ENCODE measurements at places on chromosomes 3 and 15.
A peak's percentile ranks its signal among the peaks of the same experiment; 100 is the strongest.

- no peak for DNase-seq
These were observed 11.4 kb upstream of the ZNF592 start for GRCh38 chr15:84737005-84737404.

- no peak for DNase-seq
These were observed 109.6 kb upstream of the LMOD3 start for GRCh38 chr3:69231929-69232440.

GRCh38 chr15:50180091-50180490, 1.9 kb upstream of the SLC27A2 start:
- no peak for DNase-seq

GRCh38 chr15:91238644-91239425, 138.8 kb downstream of the SV2B start:
- DNase-seq, result no peak

- DNase-seq, result no peak
These were observed 226.8 kb upstream of the BHLHE40 start for GRCh38 chr3:4752201-4753072.

DNA sequence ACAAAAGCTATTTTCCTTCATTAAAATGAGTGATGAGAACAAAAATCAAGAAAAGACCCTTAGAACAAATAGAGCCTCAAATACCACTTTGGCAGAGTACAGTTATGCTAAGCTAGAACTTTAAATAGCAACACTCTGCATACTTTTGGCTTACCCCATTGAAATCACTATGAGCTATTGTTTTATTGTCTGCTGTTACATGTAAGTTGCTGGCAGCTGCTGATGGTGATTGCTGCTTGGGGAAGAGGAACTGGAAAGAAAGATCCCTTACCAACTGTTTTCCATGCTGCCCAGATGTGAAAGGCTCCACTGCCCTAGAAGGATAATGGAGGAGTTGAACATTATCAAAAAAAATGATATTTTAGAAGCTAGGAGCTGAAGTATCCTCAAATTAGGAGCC, 135.4 kb downstream of the SYNPR start:
- DNase-seq, result no peak

GRCh38 chr3:193574488-193575070, 18.4 kb upstream of the OPA1 start:
- DNase-seq, result no peak

- no peak for DNase-seq
These were observed 43.2 kb upstream of the INSYN1 start for GRCh38 chr15:73796331-73796831.

GRCh38 chr3:98068824-98069223, 18.1 kb upstream of the OR5AC2 start:
- no peak for DNase-seq

DNA sequence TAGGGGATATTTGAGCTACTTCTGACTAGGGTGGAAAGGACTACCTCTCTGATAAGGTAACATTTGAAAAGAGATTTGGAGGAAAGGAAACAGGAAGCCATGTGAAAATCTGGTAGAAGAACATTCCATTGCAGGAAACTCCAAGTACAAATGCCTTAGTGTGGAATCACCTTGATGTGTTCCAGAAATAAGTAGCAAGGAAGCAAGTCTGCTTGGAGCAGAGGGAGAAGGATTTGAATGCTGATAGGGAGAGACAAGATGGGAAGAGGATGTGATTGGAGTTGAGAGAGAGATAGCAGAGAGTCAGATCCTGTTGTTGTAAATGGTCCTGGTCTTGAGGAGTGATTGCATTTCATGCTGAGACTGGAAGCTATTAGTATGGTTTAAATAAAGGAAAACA, 335.1 kb upstream of the DCBLD2 start:
- DNase-seq, result peak; percentile 11

DNA sequence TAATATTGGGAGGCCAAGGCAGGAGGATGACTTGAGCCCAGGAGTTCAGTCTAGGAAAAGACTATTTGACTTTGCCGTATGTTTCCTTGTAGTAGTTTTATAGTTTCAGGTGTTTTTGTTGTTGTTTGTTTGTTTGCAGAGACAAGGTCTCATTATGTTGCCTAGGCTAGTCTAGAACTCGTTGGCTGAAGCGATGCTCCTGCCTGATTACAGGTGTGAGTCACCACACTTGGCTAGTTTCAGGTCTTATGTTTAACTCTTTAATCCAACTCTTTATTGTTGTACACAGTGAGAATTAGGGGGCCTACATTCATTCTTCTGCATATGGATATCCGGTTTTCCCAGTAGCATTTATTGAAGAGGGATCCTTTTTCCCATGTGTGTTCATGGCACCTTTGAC, 32.0 kb downstream of the FAIM start:
- no peak for DNase-seq

DNA sequence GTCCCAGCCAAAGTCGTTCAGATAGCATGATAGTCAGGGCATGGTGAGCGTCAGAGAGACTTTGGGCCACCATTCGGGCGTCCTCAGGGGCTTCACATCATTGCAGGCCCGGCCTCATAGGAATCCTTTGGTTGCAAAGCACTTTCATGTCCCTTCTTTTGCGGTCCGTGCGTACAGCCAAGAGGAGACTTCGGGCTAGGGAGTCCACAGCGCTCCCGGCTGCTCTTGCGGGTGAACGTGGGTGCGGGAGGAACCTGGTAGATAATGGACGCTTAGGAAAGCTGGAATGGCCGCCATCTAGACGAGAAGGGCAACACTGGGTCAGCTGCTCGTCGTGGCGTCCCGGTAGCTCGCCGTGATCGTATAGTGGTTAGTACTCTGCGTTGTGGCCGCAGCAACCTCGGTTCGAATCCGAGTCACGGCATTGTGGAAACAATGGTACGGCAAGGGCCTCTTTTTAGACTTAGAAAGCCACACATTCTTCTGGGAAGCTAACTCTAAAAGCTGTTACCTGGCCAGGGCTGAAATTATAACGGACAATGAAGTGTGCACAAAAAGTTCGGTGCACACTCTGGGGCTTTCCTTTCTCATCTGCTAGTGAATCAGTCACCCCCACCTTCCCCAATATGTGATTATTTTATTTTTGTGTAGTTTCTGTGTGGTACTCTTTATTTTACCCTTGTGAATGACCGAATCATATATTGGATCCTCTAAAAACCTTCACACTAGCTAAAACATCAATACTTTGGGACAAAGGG, 13.2 kb upstream of the SHF start:
- DNase-seq, result peak; percentile 66

GRCh38 chr3:30236011-30236410, 370.4 kb upstream of the TGFBR2 start:
- no peak for DNase-seq

DNA sequence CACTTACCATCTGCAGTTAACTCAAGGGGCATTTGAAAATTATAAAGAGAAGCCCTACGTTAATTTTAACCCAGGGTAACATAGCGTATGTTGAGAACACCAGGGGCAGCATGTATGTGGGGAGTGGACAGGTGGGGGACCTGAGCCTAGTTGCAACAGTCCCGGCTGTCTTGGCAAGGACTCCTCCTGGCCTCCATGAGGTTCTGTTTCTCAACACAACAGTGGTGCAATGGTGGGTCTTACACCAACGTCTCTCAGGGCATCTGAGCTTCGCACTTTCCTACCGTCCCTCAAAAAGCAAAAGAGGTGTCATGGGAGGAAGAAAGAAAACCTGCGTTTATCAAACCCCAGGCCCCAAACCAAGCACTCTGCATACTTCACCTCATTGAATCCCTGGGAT, 50.6 kb downstream of the MGLL start:
- no peak for DNase-seq

DNA sequence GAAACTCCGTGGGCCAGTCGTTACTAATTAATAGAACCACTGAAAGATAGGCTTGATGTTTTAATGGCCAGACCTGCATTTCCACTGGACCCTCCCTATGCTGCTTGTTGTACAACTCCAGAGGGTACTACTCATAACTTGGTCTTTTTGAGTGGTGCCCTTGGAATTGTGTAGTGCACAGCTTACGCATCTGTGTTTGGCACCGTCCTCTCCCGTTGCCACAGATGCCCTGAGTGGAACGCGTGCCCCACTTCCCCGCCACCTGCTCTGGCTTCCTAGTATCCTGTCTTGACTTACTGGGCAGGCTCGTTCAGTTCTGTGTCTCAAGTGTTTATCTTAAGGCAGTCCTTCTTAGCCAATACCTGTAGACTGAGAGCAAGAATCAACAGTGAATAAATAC, 78.7 kb downstream of the USP13 start:
- no peak for DNase-seq

GRCh38 chr3:18401300-18401961, 23.7 kb downstream of the SATB1 start:
- no peak for DNase-seq

DNA sequence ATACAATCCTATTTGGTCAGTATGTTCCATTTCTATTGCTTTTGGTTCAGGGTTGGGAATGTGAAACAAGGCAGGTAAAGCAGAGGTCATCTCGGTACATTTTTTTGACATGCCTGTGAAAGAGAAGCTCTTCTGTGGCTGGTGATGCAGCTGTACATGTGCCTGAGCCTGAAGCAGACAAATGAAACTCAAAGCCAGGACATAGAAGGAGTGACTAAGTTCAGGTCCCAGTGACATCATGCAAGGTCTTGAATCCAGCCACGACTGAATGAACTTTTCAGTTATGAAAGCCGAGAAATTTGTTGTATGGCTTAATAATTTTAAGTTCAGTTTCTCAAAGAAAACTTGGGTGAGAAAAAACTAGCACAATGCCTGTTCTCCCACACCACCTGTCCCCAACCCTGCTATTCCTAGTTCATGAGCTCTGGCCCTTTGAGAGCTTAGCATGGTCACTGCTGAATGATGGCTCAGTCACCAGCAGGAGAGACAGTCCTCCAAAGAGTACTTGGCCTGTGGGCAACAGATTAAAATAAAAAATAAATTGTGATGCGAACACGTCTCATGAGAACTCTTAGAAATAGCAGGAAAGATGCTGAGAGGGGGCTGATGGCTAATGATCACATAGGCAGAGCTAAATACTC, 600.2 kb upstream of the GRM7 start:
- no peak for DNase-seq

DNA sequence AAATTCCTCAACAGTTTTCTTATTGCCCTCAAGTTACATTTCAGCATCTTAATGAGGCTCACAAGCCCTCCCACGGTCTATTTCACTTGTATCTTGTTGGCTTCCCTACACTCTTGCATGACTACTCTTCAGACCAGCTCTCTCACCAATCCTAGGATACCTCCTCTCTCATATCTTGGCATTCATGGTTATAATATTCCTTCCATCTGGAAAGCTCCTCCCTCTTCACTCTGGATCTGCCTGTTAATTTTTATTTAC, 8.5 kb upstream of the CCDC80 start:
- DNase-seq, result no peak

GRCh38 chr15:100831467-100831866, 48.2 kb upstream of the ALDH1A3 start:
- DNase-seq, result no peak

DNA sequence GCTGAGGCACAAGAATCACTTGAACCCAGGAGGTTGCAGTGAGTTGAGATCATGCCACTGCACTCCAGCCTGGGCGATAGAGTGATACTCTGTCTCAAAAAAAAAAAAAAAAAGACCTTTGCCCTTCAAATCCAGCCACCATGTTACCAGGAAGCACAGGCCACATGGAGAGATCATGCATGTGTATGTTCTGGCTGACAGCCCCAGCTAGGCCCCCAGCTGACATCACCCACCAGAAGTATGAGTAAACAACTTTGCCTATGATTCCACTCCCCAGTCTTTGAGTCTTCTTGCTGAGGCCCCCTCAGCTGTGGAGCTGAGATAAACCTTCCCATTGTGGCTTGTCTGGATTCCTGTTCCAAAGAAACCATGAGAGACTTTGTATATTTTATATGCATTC, 3.3 kb upstream of the ARIH2 start:
- DNase-seq, result no peak

DNA sequence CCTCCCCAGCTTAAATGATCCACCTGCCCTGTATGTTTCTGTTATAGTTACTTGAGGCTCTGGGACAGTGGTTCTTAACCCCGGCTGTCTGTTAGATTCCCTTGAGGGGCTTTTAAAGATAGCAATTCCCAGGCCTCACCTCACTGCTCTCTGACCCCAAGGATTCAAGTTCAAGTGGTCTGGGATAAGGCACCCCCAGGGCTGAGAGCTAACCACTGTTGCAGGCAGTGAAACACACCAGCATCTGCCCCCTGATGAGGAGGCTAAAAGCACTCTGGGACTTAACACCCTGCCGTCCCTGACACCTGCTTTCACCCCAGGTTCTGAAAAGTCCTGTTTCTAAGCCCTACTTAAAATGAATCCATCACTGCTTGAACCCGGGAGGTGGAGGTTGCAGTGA, 103.7 kb downstream of the LRRK1 start:
- DNase-seq, result no peak

- DNase-seq, result no peak
These were observed 121.6 kb upstream of the AADACL2 start for GRCh38 chr3:151612115-151612514.

DNA sequence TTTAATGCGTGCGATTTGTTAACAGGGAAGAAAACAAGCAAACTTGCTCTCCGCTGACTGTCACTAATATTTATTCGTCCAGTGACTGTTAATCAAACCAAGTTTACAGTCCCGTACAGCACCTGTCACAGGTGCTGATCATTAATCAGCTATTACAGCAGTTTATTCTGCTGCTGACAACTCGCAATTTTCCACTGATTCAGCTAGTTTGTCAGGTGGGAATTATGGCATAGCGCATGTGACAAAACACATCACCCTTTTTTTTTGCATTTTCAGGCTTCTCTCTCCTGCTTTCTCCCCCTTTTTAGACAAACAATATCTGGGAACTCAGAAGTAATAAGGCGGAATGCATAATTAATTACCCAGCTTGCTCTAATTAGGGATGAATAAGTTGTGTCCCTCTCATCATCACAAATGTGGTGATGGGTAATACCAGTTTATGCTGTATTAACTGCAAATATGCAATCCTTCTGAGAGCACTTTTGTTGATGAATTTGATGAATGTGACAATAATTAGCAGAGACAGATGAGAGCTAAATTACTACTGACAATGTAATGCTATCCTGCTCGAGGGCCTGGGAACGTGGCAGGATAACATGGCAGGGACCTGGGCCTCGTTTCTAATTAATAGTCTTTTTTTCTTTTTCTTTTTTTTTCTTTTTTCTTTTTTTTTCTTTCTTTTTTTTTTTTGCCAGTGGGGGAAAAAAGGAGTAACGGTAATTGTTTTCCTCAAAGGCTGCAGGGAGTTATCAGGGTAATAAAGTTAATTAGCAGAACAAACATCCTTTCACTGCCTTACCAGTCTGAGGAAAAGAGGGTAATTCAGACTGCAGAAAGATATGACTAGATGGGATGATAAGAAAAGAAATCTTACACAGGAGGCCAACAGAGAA, 150.3 kb upstream of the SOX2 start:
- DNase-seq, result no peak

DNA sequence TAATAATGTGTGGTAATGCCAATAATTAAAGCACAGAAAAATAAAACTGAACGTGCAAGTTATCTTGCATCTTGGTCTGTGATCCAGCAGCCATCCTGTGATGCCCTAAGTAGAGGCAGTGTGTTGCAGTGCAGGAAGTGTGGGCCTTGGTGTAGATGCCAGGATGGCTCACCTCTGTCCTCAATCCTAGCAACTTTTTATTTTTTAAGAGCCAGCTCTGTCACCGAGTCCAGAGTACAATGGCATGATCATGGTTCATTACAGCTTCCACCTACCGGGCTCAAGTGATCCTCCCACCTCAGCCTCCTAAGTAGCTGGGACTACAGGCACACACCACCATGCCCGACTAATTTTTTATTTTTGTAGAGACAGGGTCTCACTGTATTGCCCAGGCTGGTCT, 7.6 kb downstream of the BAHD1 start:
- no peak for DNase-seq

- no peak for DNase-seq
These were observed 223.9 kb downstream of the LRTM1 start for GRCh38 chr3:54703923-54704322.
